Inflammatory macrophage treated with lipopolysaccharide for 4 hours (primary cell): ENCODE measurements at places on chromosomes 12 and 14.

- DNase-seq, result no peak
Measured at GRCh38 chr12:100044266-100044665, 59.5 kb upstream of the ANKS1B start.

- DNase-seq, result no peak
Measured at GRCh38 chr14:105888151-105888550, 361.8 kb downstream of the TMEM121 start.

GRCh38 chr12:132465269-132466190 lies 24.4 kb upstream of the FBRSL1 start:
- no peak for DNase-seq

- DNase-seq, result peak; percentile 90
Measured at GRCh38 chr14:100408350-100409002, 85.3 kb downstream of the SLC25A47 start.

GRCh38 chr12:101356794-101357193 lies 50.8 kb downstream of the ARL1 start:
- peak; percentile 50 for DNase-seq

DNA sequence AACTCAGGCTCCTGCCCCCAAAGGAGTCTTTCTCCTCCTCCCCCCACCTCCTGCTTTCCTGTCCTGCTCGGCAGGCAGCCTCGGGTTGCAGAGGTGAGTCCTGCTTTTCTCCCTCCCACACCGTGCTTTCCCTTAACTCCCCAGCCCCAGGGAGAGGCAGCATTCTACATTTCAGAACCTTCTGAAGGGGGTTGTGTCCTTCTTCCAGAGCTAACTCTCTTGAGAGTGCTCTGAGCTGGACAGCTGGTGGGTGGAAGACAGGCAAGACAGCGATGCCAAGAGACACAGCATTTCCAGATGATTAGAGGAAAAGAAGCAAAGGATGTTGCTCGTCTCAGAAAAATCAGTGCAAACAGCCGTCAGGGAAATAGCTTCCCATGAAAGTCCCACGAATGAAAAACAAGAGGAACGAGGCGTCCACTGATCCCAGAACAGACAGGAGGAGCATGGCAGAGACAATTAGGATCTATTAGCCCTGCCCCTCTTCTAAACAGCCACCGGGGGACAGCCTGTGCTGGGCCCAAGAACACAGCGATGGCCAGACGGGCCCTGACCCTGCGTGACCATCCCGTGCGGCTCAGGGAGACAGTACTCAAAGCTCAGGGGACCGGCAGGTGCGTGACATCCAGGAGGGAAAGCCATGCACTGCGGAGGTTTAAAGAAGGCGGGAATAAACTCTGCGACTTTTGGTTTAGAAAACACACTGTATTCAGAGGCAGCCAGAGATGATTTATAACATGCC lies 216.5 kb upstream of the RTL1 start:
- DNase-seq, result peak; percentile 6

DNA sequence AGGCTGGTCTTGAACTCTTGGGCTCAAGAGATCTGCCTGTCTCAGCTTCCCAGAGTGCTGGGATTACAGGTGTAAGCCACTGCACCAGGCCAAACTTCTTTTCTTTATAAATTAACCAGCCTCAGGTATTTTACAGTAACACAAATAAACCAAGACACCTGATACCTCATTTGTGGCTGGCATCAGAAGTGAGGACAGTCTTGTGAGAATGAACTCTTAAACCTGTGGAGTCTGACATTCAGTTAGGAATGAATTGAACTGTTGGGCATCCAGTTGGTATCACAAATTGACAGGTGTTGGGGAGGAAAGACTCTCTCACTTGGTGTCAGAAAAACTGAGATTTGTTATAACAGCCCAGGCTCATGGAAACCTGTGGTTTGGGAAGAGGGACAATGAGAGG lies 120.5 kb downstream of the DENND5B start:
- no peak for DNase-seq

DNA sequence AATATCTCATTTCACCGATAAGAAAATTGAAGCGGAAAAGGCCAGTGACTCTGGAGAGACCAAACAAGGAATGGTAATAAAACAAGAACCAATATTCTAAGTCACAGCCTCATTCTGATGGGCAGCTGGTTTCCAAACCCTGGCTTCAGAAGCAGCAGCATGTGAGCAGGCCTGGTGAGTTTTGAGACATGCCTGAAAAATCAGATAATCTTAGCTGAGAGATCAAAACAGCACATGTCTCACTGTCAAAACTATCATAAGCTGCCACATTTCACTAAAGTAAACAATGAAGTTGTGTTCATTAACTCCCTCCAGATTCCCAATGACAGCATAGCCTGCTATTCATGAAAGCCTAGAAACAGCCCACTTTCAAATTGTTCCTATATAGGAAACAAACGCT lies 36.5 kb downstream of the CIT start:
- DNase-seq, result no peak

DNA sequence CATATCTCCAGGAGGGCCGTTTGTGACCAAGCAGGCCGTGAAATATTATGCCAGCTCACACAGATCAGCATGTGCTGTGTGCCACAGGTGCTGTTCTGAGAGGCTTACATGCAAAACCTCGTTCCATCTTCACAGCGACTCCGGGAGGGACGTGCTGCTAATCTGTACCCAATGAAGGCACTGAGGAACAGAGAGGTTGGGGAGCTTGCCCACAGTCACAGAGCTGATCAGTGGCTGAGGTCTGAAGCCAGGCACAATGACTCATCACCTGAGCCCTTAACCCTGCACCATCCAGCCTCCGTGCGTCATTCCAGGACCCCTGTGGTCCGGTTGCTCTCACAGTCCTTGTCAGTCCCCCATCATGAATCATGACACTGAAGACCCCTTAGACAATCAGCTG lies 66.7 kb downstream of the SLC6A12 start:
- no peak for DNase-seq

DNA sequence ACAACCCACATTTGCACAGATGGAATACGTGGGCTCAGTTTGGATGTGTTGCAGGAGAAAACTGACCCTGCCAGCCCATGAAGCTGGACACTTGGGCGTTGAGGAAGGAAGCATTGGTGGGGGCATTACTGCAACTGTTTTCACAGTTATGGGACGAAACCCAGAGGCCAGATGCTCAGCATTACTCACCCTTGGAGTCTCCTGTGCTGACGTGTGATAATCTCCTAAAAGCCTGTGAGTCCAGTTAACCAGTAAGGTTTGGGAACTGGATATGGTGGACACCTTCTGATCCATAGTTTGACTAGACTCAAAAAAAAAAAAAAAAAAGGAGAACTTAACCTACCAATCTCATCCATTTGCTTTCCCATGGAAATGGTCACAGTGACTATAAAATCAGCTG lies 52.8 kb upstream of the EGLN3 start:
- no peak for DNase-seq

DNA sequence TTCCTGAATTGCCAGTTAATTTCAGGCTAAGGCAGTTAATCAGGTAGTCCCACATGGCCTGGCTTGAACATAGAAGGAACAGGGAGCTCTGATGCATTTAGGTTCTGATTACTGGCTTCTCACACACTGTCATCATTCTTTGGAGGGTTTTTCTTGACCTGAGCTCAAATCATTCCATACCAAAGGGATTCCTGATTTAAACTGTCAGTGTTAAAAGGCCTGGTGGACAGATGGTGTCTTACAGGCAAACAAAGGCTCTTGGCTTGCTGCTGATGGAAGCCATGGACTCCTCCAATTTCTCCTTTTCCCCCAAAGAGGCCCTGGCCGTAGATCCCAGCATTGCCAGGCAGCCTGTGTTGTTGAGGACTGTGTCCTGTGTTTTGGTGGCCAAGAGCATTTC lies 30.2 kb downstream of the CACNA1C start:
- no peak for DNase-seq

GRCh38 chr12:53591301-53592206 lies 34.6 kb downstream of the ATF7 start:
- no peak for DNase-seq

DNA sequence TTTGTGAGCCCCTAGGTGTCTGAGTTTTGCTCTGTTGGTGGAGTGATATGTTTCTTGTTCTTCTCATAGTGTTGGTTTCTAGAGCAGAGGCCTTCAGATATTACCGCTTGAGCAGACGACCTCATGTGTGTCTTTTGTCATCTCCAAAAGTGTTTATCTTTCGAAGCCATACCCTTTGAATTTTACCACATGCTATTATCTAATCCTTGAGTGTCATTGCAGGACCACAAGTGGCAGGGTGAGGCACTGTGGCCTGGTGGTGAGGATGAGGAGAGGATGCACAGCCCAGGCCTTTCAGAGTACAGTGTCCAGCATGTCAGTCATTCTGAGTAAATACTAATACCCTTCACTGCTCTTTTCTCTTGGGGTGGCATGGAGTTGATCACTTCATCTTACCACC lies 57.2 kb upstream of the CISTR start:
- DNase-seq, result no peak

DNA sequence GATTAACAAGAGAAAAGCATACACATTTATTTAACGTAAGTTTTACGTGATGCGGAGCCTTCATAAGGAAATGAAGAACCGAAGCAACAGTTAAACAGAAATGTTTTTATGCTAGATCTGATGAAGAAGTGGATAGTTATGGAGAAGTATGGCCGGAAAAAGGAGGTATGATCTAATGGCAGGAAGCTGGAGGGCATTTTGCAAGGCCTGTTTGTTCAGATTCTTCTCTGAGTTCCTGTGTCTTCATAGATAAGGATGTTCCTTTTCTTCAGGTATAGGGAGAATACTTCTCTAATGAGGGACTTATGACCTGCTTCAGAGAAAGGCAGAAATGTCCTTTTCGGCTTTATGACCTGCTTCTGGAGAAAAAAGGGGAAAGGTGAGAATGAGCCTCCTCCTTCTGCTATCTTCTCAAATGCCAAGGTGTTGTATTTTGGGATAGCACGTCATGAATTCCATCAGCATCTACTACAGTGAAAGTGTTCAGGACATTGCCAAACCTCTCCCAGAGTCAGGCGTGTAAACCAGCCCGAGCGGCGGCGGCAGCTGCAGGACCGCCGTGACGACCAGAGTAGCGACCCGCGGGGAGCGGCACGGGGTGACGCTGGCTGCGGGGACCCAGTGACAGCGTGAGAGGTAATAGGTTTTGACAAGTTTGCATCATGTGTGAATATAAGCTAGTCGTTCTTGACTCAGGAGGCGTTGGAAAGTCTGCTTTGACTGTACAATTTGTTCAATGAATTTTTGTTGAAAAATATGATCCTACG lies 33.7 kb upstream of the SGPP1 start:
- DNase-seq, result peak; percentile 29

DNA sequence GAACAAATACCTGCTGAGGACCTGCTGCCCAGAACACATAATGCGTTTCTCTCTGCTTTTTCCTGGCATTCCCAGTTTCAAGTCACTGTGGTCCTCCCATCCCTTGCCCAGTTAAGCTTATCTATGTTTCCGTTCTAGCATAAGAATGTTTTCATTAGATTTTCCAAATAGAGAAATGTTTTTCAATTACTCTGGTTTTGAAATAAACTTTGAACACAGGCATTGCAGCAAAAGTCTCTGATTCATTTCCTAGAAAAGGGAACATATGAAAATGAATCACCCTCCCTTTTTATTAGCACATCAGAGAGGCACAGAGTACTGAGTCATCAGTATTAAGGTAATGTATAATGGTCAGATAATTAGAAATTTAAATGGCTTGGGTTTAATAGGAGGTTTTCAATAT lies 201.1 kb upstream of the TMEM260 start:
- peak; percentile 92 for DNase-seq

DNA sequence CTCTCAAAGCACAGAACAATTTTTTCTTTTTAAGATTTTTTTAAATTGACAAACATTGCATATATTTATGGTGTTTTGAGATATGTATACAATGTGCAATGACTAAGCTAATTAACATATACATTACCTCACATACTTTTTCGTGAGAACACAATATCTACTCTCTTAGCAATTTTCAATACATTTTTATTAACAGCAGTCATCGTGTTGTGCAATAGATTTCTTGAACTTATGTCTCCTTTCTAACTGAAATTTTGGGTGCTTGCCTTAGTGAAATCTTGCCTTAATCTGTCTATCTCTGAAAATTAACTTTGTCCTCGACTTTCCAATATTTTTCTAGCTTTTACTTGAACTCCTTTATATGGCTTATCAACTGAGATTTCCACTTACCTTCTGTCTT lies 6.8 kb downstream of the OR10A7 start:
- no peak for DNase-seq

GRCh38 chr14:76193696-76194095 lies 42.0 kb downstream of the GPATCH2L start:
- DNase-seq, result no peak

DNA sequence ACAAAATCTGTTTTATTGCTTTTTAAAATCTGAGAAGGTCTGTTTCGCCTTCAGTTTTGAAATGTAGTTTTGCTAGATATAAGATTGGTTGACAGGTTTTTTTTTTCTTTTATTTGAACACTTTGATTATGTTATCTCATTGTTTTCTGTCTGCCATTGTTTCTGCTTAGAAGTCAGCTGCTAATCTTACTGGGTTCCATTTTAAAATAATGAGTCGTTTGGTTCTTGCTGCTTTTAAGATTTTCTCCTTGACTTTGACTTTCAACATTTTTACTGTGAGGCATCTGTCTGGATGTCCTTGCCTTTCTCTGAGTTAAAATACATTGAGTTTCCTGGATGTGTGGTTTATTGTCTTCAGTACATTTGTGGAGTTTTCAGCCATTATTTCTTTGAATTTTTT lies 56.7 kb downstream of the ADIPOR2 start:
- DNase-seq, result no peak

- peak; percentile 96 for DNase-seq
Measured at GRCh38 chr14:67240978-67241410, 241 bp upstream of the PALS1 start.

GRCh38 chr12:60832290-60832689 lies 1236.5 kb downstream of the SLC16A7 start:
- DNase-seq, result no peak

DNA sequence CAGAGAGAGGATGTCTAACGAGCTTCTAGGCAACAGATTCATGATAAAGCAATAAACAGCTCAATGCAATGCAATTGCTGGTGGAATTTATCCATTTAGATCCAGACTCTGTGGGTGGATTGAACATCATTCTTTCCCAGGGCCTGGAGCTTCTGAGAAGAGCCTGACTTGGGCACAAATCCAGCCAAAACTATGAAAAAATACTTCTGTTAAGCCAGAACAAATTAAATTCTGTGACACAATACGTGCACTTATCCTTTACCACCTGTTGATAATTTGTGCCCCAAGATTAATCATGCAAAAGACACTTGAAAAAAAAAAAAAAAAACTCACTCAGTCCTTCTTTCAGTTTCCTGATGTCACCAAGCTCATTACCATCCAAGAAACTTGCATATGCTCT lies 446.0 kb upstream of the DCN start:
- no peak for DNase-seq

- no peak for DNase-seq
Measured at GRCh38 chr12:91639327-91639726, 456.7 kb upstream of the DCN start.

- DNase-seq, result no peak
Measured at GRCh38 chr14:43413084-43413483, 1094.0 kb downstream of the FSCB start.

DNA sequence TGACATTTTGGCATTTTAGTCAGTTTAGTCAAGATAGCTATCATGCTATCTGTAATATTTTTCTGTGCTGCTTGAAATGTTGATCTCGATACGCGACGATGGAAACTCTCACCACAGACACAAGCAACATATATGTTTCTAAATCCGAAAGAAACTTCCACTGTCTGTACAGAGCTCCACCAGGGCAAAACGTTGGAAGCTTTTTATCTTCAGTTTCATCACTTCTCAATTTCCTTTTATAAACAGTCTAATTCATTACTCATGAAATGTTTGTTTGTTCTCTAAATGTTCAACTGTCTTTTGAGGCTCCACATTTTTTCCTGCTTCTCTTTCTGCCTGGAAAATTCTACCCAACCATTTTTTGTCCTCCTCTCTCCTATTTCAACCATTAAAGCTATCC lies 737.6 kb downstream of the SLC16A7 start:
- no peak for DNase-seq
